T-helper 2 cell (primary cell): ENCODE measurements at places on chromosomes 1 and 21.

- no peak for DNase-seq
These were observed 1.0 kb upstream of the FOXO6 start for GRCh38 chr1:41360074-41360785.

DNA sequence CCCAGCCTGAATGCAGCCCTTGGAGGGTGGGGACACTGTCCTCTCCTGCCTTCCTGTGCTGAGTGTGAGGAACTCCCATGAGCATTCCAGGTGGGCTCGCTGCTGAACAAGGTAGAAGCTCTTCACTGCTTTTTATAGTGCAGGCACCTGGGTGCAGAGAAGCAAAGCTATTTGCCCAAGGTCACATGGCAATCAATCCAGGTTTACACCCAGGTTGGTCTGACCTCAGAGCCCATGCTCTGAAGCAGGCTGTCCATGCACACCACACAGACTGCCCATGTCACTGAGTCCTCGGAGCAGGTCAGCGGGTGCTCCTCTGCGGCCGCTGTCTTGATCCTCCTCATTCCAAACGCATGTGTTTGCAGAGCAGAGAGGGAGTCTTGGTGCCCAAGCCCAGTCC is 323.4 kb upstream of the VAMP3 start:
- DNase-seq = no peak

- peak; percentile 9 for DNase-seq
These were observed 80.0 kb downstream of the NDUFS5 start for GRCh38 chr1:39105841-39106765.

DNA sequence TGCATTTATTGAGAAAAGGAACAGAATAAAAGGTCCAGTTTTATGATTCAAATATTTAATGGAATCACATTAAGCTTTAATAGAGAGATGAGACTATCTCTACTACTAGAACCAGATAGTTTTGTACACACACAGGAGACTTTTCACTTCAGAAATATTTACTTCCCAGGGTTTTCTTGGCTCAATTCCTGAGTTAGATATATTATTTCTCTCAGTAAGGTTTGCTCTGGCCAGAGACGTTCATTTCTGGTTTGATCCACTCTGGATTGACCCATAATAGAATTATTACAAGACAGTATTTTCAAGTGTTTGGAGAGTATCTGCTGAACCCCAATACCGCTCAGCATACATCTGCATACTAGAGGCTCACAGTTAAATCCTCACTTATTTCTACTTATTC is 1.3 kb upstream of the RCOR3 start:
- DNase-seq = no peak

DNA sequence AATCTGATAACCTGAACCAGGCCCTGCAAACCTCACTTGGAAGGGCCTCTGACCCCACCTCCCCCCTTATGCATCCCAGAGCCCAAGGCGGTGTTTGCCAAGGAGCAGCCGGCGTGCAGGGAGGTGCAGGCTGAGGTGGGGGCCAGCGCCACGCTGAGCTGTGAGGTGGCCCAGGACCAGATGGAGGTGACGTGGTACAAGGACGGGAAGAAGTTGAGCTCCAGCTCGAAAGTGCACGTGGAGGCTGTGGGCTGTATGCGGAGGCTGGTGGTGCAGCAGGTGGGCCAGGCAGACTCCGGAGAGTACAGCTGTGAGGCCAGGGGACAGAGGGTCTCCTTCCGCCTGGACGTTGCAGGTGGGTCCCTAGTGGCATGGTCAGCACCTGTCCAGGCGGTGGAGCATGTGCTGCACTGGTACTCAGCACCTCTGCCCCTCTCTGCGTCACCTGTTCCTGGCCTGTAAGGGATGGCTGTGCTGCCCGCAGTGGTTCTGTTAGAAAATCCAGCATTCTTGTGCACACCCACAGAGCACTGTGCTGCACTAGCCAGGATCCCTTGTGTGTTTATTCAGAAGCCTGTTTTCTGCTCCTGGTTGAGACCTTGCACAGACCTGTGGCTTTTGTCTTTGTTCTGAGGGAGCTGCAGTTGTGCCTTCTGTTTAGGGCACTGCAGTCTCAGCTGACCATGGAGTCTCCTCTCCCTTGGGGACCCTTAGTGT is 11.6 kb downstream of the OBSCN start:
- DNase-seq = no peak

GRCh38 chr1:117654493-117655219 is 48.8 kb downstream of the TENT5C start:
- no peak for DNase-seq

DNA sequence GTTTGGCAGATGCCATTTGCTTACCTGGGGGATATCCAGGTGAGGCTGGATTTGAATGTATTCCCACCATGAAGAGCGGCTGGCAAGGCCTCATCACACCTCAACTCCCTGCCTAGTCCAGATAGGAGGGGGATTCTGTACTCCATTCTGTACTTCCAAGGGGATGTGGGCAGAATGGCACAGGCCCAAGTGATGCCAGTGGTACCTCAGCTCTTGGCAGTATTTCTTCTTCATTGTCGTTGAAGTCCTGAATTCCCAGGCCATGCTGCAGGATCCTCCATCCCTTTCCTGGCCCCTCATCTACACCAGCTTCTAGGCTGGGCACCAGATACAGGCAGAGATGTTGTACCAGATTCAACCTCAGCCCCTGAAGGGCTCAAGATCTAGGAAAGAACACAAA is 47.9 kb downstream of the KLHDC7A start:
- no peak for DNase-seq

DNA sequence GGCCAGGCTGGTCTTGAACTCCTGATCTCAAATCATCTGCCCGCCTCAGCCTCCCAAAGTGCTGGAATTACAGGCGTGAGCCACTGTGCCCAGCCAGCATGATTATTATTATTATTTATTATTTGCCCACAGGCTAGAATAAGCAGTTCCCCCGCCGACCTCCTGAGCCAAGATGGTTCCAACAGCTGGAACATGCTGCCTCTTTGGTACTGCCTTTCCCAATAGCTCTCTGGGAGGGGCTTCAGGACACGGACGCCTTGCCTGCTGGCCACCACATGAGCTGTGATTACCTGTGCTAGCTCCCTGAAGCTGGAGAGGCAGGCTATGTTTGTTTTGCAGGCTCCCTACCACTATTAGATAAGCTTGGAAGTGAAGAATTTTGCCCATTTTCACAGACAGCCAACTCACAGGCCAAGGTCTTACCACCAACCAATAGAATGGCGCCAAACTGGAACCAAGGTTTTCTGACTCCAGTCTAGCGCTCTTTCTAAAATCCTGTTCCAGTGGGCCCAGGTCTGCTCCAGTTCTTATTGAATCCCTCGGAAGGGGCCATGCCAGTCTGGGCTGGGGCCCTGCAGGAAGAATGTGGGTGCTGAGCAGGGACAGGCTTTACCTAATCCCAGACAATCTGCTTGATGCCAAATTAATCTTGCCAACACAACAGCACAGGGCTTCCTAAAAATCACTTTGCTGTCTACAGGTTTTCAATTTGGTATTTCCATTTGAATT is 2.1 kb upstream of the GPR61 start:
- DNase-seq = no peak

DNA sequence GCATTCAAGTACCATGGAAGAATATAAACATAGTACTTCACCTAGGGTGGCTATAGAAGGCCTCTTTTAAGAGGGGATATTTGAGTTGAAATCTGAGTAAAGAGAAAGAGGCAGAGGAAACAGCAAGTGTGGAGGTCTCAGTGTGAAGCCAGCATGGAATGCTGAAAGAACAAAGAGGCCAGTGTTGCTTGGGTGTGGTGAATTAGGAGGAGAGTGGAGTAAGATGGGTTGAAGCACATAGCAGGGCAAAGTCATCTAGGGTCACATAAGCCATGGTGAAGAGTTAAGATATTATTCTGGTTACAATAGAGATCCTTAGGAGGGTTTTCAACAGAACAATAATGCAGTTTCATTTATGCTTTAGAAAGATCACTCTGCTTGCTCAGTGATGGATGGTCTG is 37.5 kb downstream of the C1orf141 start:
- DNase-seq = no peak

- peak; percentile 19 for DNase-seq
These were observed 1561.5 kb downstream of the MRPL39 start for GRCh38 chr21:24045775-24046215.

- DNase-seq = no peak
These were observed 92.3 kb upstream of the ESRRG start for GRCh38 chr1:216815260-216816131.

- no peak for DNase-seq
These were observed 181.2 kb upstream of the GALNT2 start for GRCh38 chr1:229885568-229886495.
